Heart left ventricle (tissue), 16 donors: ENCODE measurements at places on chromosomes 6 and 20. TPM values are rescaled to one million over a fixed set of nuclear protein-coding genes. Genes with fewer than 3 reads are reported as not detected.

- no peak overlapping the region for H3K27ac ChIP-seq
- no peak for DNase-seq
- no peaks in the 10 kb centered on the region for H3K27me3 ChIP-seq
- peaks cover 14% of the 10 kb centered on the region for H3K4me1 ChIP-seq
Observed at GRCh38 chr20:50532221-50532620, 22.0 kb downstream of the PTPN1 start.

DNA sequence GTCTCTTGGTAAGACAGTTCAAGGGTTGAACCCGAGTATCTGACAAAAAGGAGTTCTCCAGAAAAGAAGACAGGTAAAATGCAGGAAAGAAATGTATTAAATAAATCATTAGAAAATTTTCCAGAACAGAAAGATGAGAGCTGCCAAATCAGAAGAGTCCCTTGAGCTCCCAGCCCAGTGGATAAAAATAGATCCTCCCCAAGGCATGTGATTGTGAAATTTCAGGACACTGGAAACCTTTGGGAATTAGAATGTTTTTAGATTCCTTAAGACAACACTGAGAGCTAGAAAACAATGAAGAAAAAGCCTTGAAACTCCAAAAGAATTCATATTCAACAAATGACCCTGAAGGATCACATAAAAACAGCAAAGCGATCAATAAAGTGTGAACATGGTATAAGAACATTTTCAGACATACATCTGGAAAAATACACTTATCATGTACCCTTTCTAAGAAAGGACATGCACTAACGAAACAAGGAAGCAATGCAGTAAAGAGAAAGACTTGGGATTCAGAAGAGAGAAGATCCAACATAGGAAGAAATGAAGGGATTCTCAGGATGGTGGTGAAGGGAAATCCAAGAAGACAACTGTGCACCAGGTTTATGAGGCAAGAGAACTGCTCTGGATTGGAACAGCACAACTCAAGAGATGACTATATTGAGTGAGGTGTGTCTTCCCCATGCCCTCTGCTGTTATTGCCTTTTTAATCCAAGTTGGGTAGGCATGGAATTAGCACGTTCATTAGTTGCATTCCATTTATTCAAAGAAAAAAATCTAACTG is 390.4 kb downstream of the SYNE1 start:
- no peaks in the 10 kb centered on the region for H3K27me3 ChIP-seq
- no peak overlapping the region for H3K4me3 ChIP-seq
- H3K27ac ChIP-seq = peak overlapping the region; percentile 74
- H3K36me3 ChIP-seq = no peaks in the 10 kb centered on the region
- no peak for DNase-seq

DNA sequence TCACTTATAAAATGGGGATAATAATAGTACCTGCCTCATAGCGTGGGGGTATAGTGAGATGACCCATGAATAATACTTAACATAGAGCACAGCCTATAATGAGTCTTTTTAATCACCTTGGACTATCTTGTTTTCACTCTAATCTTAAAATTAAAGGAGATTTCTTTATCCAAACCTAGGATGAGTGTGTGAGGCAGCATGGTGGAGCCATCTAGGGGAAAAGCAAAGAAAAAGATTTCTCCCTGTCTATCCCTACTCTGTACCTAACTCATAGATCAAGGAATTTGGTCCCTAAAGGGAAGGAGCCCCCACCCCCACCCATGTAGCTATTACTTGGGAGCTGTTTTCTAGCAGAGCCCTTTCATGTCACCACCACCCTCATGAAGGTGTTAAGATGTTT is 45.2 kb upstream of the PAK5 start:
- H3K27me3 ChIP-seq = no peaks in the 10 kb centered on the region
- H3K4me1 ChIP-seq = no peaks in the 10 kb centered on the region
- H3K27ac ChIP-seq = no peak overlapping the region
- no peak for DNase-seq
- no peaks in the 10 kb centered on the region for H3K36me3 ChIP-seq
- H3K4me3 ChIP-seq = no peak overlapping the region

DNA sequence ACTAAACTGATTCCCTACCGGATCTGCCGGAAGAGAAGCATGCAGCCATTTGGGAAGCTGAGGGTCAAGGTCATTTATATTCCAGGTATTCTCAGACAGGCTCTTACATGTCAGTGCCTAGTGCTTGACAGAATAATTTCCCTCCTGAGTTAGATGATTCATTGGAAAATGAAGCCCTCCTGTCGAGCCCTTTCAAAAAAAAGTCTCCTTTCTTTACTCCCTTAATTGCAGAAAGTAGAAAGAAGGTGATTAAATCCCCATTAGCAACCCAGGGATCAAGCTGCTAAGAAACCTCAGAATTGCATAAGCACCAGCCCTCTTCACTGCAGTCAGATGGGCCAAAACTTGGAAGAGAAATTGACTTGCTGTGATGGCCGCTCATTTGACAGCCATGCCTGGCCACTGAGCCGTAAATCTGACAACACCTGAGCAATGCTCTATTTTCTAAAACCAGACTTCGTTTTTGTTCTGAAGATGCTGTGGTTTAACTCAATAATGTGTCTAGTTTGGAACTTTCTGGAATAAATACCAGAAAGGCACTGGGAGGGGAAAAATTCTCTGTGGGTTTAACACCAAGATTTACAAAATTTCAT is 61.0 kb upstream of the ARMH2 start:
- H3K4me3 ChIP-seq = no peak overlapping the region
- H3K27me3 ChIP-seq = no peaks in the 10 kb centered on the region
- peaks cover 33% of the 10 kb centered on the region for H3K36me3 ChIP-seq
- no peak for DNase-seq
- H3K27ac ChIP-seq = peak overlapping the region; percentile 77

The NKX2-4 gene
- not detected for polyA plus RNA-seq
